Muscle of arm (tissue), 14 donors: ENCODE measurements at places on chromosomes 4 and X.

- DNase-seq: peak; percentile 47
These were observed 27.3 kb upstream of the SORBS2 start for GRCh38 chr4:185839194-185839712.

DNA sequence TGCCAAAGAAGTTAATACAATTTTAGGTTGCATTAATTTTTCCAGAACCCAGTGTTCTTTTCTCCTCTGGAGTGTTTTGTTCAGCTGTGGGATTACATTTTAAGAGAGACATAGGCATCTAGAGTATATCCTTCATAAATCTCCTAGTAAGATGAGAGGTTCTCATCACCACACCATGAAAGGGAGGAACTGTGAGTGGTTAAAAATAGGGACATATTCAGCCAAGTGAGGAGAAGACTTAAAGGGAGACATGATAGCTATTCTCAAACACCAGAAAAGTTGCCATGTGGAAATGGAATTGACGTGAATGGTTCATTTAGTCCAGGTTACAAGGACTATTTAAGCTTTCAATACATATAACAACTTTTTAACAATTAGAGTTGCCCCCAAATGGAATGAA is 6.5 kb upstream of the MRPL1 start:
- DNase-seq: no peak

DNA sequence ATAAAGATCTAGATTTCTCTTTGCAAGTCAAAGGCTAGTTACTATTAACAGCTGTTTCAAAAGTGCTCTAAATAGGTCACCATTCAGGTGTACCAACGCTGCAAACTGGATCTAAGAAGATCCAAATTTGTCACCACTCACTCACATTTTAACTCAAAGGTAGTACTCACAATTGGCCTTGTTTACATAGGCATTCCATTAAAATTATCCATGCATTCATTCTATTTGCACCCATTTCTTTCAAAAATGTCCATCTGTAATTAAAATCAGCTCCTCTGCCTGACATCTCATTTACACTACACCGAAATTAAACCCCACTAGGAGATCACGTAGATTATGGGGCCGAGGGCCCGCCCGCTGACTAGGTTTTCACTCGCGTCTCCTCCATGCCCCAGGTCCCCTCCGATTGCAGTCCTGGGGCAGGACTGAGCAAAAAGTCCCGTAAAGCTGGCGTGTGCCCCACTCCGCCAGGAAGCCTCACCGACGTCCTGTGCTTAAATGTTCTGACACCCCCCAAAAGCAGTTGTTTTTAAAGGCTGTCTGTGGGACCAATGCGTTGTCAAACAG is 1.3 kb upstream of the ING2 start:
- no peak for DNase-seq

DNA sequence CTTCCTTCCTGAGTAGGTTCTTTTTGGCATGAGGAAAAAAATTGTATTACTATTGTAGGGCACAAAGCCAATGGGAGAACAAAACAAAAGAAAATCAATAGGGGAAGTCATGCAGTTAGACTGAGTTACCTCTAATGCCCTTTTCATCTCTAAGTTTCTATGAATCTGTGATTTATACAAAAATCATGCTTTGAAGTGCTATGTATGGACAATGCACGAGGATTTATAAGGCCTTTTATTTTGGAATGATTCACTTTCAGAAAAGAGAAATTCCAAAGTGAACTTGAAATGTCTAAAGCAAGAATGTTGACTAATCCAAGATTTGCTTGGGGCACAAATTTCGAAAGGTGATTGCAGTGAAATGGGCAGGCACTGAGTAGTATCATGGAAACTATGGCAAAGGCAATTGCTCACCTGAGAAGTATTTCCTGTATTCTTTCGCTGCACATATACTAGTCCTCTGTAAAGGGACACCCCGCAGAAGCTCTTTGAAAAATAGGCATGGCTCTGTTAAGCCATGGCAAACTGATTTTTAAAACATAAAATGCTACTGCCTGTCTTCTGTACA is 52.8 kb downstream of the ADGRG4 start:
- DNase-seq: no peak

GRCh38 chrX:32673193-32673592 is 538.2 kb downstream of the DMD start:
- DNase-seq: no peak

DNA sequence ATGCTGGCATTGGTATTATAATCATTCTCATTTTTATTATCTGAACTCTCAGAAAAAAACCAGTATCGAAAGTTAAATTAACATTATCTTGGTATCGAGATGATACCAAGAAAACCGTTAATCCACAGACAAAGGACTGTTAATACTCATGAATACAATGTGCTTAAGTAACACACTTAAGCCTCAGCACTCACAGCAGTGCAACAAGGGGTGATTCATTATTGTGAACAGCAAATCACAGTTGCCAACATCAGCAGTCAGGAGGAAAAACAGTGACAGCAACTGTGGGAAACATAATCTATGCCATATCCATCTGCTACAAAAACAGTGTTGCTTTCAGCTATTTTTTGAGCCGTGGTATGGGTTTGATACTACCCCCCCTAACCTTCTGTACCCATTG is 210.9 kb upstream of the ATOH1 start:
- DNase-seq: no peak

- no peak for DNase-seq
These were observed 1657.4 kb upstream of the IGFBP7 start for GRCh38 chr4:58767598-58767997.

- no peak for DNase-seq
These were observed 40.8 kb downstream of the RHOXF2B start for GRCh38 chrX:120036704-120037103.

GRCh38 chr4:1602655-1603412 is 81.3 kb downstream of the FAM53A start:
- DNase-seq: no peak

DNA sequence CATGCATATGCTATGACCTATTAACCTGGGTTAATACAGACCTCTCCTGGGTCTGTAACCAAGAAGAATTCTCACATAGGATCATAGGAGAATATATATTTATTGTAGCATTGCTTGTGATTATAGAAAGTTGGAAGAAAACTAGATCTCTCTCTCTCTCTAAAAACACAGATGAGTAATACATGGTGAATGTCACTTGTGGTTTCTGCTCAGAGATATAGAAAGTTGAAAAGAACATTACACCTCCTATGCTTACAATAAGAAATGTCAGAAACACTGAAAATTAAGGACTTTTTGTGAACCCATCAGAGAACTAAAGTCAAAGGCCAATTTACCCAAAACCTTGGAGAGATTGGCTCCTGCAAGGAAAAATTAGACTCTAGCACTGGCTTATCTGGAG is 1389.5 kb downstream of the FAM133A start:
- DNase-seq: no peak

GRCh38 chr4:10164877-10165283 is 48.3 kb upstream of the WDR1 start:
- DNase-seq: no peak

GRCh38 chrX:50881028-50881427 is 29.5 kb upstream of the BMP15 start:
- DNase-seq: no peak

DNA sequence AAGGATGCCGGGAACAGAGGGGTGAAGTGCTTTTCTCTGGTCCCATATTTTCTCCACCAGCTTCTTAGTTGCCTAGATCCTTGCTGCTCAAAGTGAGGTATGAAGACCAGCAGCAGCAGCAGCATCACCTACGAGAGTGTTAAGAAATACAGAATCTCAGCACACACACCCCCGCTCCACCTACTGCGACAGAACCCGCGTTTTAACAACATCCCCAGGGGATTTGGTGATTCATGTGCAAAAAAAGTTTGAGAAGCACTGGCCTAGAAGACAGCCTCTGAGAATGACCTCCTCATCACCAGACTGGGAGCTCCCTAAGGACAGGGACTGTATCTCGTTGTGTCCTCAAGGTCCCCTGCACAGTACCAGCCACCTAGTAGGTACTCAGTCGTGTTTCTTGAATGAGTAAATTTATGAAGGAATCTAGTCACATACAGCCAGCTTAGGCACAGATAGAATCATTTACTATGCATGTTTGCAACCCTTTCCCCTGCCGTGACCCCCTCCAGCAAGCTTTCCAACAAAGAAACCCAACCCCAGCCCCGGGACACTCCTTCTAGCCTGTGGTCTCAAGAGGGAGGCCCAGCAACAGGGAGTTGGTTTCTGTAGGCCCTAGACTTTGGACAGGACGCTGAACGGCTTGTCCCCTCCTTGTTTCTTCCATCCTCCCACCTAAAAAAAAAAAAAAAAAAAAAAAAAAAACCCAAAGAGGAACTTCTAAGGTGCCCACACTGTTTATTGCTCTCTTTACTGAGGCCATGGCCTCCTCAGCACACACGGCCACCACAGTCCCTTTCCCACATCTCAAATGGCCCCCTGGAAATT is 21.5 kb downstream of the RTL5 start:
- DNase-seq: no peak

- no peak for DNase-seq
These were observed 113.2 kb downstream of the ATP10D start for GRCh38 chr4:47598320-47598719.

GRCh38 chrX:139720979-139721378 is 13.0 kb upstream of the MCF2 start:
- DNase-seq: no peak

DNA sequence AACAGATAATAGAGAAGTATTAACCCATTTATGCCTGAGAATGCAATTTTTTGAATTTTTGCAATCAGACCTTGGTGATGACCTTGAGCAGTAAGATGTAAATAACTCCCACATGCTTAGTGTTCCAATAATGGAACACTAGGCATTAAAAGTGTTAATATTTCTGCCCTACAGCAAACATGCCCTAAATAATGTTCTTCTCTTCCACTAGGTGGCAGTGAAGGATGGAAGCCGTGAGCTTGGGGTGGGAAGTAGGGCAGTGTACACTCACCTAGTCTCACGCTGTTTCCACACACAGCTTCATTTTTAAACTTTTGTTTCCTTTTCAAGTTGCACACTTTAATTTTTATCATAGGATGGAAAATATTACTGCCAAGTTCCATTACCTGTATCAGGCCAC is 613.1 kb upstream of the HS3ST1 start:
- DNase-seq: no peak

DNA sequence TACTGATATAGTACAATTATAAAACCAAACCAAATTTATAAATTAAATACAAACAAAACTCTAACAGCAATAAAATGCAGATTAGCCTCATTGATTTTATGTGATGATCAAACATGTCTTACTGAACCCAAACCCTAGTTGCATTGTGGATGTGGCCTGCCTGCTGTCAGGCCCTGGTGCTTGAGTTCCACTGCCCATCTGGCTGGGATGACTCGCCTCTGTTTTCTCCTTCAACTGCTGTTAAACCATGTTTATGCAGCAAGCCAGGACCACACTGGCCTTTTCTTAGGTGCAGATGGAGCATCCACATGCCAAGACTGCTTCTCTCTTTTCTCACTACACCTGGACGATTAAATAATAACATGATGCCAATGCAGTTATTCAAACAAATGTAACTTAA is 22.6 kb downstream of the NAP1L5 start:
- no peak for DNase-seq

DNA sequence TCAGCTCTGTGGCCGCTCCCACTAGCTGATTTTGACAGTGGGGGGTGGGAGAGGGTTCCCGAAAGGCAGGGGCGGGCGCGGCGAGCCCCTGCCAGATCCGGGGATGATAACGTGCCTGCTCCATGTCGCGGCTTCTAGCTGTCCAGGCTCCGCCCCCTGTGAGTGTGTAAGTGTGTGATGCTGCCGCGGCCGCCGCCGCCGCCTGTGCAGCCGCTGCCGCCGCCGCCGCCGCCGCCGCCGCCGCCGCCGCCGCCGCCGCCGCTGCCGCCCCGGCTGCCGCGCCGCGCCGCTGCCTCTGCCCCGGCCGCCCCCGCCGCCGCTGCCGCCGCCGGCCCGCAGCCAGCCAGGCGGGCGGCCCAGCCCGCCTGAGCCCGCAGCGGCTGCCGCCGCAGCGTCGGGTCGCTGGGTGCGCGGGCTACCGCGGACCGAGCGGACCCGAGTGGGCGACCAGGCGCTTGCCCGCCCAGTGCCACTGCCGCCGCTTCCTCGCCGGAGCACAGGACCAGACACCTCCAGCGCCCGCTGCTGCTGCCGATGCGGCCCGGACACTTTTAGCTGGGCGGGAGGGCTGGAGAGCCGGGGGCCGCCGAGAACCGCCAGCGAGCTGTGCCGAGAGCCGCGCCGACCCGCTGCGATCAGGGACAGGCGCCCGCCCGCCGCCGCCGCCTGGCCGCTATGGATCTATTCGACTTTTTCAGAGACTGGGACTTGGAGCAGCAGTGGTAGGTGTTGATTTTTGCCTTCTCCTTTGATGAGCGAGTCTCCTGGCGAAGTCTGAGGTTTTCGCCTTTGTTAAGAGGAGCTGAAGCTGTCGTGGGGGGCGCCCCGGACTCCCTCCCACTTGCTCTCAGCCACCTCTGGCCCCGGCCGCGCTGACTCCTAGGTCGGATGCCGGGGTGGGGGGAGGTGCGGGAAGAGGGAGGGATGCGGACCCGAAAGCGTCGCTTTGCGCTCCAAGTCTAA is at the start of gene AFF2:
AFF2 (plus strand) TSS at position 195 of the 963 bp plus-strand sequence; CDS start at position 676, 481 bp downstream.
- DNase-seq: no peak

- no peak for DNase-seq
These were observed 71.8 kb downstream of the FAM193A start for GRCh38 chr4:2608291-2608690.

DNA sequence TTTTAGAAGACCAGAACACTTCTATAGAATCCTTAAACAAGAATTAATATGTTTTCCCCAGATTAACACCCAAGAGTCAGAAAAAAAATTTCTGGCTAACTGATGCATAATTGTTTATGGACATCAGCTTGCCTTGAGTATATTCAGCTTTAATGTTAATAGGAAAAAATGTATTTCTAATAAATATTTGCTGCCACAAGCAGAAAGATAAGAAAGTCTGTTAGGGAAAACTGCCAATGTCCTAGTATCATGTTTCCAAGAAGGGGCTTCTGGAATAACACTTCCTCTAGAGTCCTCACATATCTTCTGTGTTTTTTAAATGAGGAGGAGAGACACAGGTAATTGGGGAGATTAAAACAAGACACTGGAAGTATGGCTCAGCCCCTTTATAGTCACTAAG is 202.1 kb upstream of the TET2 start:
- no peak for DNase-seq

DNA sequence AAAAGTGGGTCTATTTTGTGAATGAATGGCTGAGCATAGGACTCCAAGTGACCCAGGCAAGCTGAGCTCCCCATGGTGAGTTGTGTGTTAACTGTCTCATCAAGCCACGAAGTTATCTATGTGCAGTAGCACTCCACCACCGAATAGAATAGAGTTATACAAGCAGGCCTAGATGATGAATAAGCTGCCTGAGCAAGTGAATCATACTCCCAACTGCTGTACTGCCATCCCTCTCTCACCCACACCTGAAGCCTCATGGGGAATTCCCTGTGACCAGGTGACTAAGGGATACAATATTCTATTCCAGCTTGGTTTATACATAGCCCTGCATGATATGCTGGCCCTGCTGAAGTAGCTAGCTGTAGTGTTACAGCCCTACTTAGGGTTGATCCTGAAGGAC is 38.7 kb downstream of the KDM5C start:
- DNase-seq: no peak

GRCh38 chr4:113950207-113950606 is 29.2 kb downstream of the ARSJ start:
- no peak for DNase-seq

- DNase-seq: no peak
These were observed 53.2 kb downstream of the COMMD8 start for GRCh38 chr4:47410271-47410670.

GRCh38 chr4:4694296-4694772 is 152.5 kb upstream of the STX18 start:
- no peak for DNase-seq

- no peak for DNase-seq
These were observed 31.1 kb downstream of the IDS start for GRCh38 chrX:149473966-149474365.

- DNase-seq: no peak
These were observed 12.1 kb downstream of the APLN start for GRCh38 chrX:129642641-129643040.

GRCh38 chr4:138996090-138996489 is 19.5 kb upstream of the NOCT start:
- no peak for DNase-seq
